ENCODE measurements at places on chromosomes 13 and 19.

- DNase-seq, result no peak
Measured at GRCh38 chr19:54739587-54740497, 1.5 kb downstream of the KIR2DL3 start.

GRCh38 chr13:36068566-36068965, 62.6 kb downstream of the DCLK1 start:
- DNase-seq, result no peak

- no peak for DNase-seq
Measured at GRCh38 chr13:111970494-111971141, 96.3 kb upstream of the SOX1 start.

DNA sequence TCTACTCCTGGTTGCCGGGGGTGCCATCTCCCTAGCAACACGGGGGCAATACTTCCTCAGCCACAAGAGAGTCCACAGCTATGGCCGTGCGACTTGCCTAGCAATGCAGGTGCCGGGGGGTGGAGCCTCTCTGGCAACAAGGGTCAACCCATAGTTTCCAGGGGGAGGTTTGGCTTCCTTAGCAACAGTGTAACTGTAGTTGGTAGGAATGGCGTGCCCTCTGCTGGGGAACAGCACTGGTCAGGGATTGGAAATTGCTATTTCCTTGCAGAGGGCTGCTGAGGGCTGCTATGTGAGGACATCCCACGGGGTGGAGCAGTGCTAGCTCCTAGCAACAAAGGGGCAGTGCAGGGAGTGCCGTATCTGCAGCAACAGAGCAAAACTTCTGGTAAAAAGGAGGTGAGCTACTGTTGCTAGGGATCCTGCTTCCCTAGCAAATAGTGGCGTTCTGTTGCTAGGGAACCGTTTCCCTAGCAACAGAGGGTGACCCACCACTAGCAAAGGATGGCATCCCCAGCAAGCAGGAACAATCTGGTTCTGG, 7.0 kb upstream of the TMC4 start:
- no peak for DNase-seq

GRCh38 chr13:23450340-23451046, 17.0 kb upstream of the SACS start:
- DNase-seq, result no peak

- DNase-seq, result no peak
Measured at GRCh38 chr19:56142897-56143434, 1.9 kb downstream of the ZNF444 start.

DNA sequence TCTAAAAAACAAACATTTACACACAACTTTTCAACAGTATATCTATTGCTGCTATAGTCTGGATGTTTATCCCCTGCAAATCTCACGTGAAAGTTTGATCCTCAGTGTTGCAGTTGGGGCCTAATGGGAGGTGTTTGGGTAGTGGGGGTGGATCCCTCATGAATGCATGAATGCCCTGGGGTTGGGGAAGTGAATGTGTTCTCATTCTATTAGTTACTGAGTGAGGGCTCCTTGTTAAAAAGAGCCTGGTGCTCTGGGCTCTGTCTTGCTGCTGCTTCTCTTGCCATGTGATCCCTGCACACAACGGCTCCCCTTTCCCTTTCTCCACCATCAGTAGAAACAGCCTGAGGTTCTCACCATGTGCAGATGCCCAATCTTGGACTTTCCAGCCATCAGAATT, 242.7 kb upstream of the HTR2A start:
- DNase-seq, result no peak

- DNase-seq, result no peak
Measured at GRCh38 chr13:91825516-91825915, 427.1 kb downstream of the GPC5 start.

- DNase-seq, result no peak
Measured at GRCh38 chr13:104996022-104996421, 1539.4 kb downstream of the EFNB2 start.

GRCh38 chr13:26412263-26412662, 145.2 kb upstream of the WASF3 start:
- DNase-seq, result no peak

GRCh38 chr19:28210886-28211285, 1002.1 kb downstream of the UQCRFS1 start:
- no peak for DNase-seq

- DNase-seq, result no peak
Measured at GRCh38 chr19:42392165-42392564, 2.1 kb upstream of the CNFN start.

DNA sequence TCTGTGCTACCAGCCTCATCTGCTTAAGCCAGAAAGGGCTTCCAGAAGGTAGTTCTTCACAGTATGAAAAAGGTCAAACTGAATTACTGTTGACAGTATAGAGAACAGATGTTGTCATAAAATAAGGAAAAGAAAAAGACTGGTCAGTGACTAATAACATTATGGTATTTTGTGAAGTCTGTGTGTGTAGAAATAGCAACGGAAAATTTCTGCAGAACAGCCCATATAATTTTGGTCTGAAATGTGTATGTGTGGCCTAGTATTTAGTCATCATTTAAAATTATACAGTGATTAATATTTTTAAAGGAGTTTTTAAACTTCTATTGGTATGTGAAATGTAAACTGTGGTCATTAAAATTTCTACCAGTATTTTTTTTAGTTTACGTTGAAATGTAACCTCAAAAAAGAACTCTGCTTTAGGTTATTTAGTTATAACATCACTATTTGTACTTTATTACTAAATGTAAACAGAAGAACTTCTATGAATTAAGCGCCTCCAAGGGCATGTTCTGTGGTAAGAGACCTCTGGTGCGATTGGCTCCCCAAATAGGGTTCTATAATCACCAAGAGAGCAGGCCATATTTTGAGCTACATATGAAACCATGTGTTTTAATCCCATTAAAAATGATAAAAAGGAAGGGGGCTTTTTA, 3.3 kb upstream of the GPR183 start:
- no peak for DNase-seq

DNA sequence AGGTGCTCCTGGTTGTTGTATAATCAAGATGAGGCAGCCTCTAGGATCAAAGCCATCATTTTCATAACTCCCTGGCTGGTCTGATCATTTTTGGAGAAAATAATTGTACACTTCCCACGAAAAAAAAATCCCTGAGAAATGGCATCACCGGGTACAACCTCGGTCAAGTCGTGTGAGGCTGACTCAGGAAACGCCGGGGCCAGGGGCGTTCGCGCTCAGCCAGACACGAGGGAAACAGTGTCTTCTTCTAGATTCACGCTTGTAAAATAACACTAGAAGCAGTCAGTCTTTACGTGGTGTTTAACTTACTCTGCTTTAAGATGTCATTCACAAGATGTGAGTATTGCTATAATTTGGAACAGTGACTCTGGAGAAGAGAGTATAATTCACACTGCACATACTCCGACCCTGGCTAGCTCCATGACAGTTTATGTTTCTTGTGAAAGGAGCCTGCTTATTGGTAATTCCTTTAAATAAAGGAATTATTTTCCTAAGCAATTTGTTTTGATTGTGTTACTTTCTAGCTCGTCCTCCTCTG, 109.0 kb upstream of the SOX1 start:
- DNase-seq, result no peak

GRCh38 chr19:4728871-4729270, 5.2 kb upstream of the DPP9 start:
- no peak for DNase-seq

- DNase-seq, result no peak
Measured at GRCh38 chr13:31227870-31228269, 28.1 kb downstream of the B3GLCT start.

- DNase-seq, result no peak
Measured at GRCh38 chr13:110705356-110705825, 525 bp downstream of the CARS2 start.

DNA sequence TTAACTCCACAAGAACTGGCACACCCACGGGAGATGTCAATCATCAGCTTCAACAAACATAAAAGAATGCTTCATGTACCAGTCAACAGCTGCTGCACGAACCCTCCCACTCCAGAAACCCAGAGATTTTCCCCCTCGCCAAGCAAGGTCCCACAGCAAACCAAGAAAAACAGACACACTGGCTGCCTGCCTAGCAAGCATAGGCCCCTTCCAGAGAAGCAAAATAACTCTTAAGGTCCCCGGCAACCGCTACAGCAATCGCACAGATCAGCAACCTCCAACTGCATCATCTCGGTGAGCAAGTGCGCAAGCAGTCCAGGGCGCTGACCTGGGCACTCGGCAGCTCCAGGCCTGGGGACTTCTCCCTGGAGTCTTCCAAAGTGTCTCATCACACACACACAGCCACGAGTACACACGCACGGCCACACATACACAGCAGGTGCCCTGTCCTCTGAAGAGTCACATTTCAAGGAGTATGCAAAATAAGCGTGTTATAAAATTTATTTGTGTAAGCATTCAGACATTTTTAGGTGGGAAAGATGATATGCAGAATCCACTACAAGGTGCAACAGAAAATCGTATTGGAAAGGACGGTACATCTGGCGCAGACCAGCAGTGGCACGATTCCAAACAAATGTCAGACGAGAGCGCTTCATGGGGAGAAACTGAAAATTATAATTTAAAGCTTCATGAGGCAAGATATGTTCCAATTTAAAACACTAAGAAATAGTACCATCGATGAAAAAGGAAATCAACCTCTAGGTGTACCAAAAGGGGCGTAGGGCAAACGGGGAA, 125.0 kb downstream of the STK24 start:
- DNase-seq, result no peak

DNA sequence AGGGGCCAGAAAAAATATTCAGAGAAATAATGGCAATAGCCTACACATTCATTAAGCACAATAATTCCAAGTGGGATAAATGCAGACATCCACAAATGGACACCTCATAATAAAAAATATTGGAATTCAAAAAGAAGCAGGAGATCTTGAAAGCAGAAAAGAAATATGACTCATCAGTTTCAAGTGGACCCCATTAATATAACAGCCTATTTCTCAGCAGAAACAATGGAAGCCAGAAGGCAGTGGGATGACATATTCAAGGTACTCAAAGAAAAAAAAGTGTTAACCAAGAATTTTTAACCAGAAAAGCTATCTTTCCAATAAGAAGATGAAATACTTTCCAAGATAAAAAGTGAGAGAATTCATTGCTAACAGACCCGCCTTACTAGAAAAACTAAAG, 48.4 kb upstream of the CYP2A13 start:
- no peak for DNase-seq

DNA sequence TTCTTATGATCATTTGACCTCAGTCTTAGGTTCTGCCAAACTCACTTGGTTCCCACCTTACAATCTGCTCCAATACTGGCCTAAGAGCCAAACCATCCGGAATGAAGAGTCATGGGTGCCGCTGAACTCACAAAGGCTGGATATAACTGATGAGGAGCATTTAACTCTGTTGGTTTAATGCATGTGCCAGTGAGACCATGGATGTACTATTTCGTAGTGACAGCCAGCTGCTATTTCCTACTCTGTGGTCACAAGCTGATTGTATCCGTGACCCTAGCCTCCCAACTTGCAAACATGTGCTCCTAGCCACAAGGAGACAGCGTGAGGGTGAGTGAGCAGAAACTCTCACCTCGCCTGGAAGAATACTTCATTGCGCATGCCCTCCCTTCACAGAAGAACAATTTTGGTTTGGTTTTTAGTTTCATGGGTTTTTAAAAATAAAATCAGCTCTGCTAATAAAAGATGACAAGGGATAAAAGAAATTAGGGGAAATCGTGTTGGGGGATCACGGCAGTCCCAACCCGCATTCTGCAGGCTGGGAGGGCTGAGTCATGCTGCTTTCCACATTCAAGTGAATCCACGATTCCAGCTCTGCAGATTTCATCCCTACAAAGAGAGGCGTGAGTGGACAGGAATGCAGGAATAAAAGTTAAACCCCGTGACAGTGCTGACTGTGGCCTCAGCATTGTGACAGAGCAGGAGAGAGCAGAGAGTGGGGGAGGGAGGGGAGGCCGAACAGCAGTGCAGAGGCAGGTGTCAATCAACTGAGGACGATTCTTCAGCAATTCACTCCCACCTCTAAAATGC, 66.8 kb upstream of the RAP2A start:
- DNase-seq, result no peak

- no peak for DNase-seq
Measured at GRCh38 chr13:86945584-86945983, 725.6 kb upstream of the SLITRK5 start.

- DNase-seq, result no peak
Measured at GRCh38 chr19:36246006-36246481, 31.1 kb downstream of the ZNF146 start.

- no peak for DNase-seq
Measured at GRCh38 chr13:43822969-43823368, 36.2 kb upstream of the ENOX1 start.

DNA sequence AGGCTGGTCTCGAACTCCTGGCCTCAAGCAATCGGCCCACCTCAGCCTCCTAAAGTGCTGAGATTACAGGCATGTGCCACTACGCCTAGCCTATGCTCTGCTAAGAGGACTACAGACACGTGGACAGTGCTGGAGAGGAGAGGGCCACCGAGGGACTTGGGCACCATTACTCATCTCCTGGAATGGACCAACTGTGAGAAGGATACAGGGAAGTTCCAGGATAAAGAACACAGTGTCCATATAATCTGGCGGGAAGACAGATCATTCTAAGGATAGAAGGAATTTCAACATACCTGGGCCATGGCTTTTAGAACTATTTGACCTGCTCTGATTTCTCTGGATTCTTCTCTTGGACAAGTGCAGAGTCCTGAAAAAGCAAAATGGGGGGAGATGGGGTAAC, 12.8 kb downstream of the ZNF565 start:
- DNase-seq, result no peak

DNA sequence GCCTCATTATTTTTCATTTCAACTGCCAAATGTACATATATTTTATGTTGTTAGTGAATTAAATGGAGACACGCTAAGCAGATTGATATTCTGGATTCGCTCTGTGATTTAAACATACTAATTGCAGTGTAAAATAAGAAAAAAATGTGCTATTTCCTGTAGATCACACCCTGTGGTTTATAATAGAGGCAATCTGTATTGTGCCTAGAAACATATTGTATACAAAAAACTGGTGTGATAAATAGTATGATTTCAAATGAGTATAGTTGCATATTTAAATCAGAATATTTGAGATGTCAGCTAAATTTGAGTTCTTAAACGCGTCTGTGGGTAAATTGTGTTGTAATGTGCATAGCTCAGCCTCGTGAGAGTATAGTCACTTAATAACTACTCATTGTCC, 643.9 kb downstream of the TBC1D4 start:
- DNase-seq, result no peak

DNA sequence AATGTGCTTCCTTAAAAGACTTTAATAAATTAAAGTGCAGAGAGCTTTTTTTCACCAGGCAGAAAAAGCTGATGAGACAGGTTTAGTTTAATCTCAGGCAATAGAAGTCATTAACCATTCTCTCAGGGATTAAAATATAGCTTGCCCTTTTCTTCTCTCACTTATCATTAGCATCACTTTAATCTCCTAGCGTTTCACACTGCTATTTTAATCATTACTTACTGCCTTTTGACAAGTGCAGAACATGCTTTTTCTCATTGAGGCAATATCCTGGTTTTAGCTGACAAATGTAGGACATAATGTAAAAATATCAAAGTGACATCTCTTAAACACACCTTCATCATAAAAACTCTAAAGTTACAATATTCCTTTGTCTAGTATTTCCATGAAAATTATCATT, 94.6 kb downstream of the DACH1 start:
- no peak for DNase-seq

- no peak for DNase-seq
Measured at GRCh38 chr19:16041991-16042386, 34.3 kb upstream of the TPM4 start.

GRCh38 chr19:1446713-1447481, 3.0 kb upstream of the APC2 start:
- DNase-seq, result no peak

All from activated CD4-positive, alpha-beta T cell treated with anti-CD3 and anti-CD28 coated beads for 1 hour (primary cell).